ENCODE measurements at places on chromosomes 5 and 9.

DNA sequence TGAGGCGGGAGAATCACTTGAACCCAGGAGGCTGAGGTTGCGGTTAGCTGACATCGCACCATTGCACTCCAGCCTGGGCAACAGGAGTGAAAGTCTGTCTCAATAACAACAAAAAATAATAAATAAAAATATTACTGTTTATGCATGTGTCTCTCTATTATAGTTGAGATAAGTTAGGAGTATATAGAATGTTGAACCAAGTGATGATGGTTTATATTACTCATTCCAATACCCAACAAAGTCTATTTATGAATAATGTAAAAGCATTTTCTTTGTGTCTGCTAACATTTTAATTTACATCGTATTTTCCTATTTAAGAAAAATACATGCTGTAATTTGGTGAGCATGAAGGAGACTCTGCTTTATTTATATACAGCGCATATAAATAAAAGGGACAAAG, 35.8 kb downstream of the CREBRF start:
- no peak for DNase-seq

DNA sequence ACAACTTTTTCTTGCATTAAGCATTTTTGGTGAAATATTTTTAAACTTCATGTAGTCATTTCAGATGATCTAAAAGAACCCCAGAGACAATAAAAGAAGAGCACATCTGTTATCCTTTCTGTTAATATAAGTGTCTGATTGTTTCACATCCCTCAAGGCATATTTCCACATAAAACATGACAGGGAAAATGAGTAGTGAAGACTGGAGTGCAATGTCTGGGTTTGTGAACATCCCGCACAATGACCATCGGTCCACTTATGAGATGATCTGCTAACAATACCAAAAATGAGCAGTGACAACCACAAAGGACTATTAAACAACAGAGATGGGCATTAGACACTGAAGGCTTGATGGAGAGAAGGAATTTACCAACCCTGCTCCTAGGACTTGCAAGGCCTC, 209.1 kb downstream of the NR2F1-AS1 start:
- no peak for DNase-seq

DNA sequence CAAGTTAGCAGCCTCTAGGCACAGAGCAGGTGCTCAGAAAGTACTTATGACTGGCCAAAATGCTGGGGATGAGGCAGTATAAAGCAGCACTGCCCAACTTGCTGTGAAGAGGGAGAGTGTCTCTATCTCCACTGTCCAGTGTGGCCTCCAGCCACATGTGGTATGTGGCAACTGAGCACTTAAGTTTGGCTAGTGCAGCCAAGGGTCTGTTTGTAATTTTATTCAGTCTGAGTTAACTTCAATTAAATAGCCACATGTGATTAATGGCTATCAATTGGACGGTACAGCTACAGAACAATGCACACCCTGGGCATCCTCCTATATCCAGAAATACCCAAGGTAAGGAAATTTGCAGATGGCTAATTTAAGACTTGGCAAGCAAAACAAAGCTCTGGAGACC, 26.9 kb downstream of the ROR2 start:
- DNase-seq = no peak

- DNase-seq = no peak
Measured at GRCh38 chr9:16899606-16900005, 29.1 kb upstream of the BNC2 start.

- no peak for DNase-seq
Measured at GRCh38 chr5:140633501-140633900, 526 bp upstream of the CD14 start.

GRCh38 chr9:114894609-114895433, 35.6 kb downstream of the TNFSF8 start:
- no peak for DNase-seq

DNA sequence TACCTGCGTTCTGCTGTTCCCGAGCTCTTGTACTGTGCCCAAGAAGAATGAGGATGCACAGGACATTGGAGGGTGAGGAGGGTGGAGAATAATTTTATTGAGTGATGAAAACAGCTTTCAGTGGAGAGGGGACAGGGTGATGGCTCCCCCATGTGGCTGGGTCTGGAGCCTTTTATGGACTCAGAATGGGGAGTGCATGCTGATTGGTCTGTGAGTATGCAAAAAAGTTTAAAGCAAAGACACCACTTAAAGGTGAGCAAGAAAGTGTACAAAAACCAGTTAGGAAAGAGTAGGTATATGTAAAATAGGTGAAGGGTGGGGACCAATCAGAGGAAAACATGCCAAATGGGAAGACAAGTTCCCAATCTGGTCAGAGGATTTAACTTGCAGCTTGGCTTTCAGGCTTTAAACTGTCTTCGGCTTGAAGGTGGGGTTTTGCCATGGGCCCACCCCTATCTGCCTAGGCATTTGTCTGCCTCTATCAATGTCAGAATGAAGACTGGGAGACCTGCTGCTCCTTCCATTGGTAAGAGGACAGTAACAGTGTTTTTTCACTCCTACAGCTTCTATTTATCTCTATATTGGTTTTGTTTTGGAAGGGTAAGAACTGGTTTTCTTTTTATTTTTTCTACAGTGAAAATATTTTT, 118.0 kb upstream of the RAI14 start:
- DNase-seq = no peak

GRCh38 chr5:157989296-157989695, 130.4 kb upstream of the CLINT1 start:
- no peak for DNase-seq

GRCh38 chr5:79151942-79152671, 40.5 kb downstream of the BHMT start:
- DNase-seq = no peak

DNA sequence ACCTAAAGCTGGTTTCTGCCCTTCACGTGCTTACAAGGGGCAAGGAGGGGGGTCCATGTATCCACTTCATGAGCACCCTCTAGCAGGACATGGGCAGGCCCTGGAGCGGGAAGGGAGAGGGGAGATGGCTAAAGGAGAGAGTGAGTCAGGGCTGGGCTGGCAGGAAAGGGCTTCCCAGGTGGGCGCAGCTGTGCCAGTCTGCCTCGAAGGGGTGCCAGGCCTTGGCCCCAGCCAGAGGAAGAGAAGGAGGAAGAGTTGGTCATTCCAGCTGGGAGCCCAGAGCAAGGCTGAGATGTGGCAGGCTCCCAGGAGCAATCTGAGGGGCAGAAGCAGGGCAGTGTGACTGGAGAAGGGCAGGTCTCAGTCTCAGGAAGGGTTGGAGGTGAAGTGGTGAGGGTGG, 24.7 kb downstream of the TRIM14 start:
- no peak for DNase-seq

GRCh38 chr9:18256568-18256967, 217.4 kb upstream of the ADAMTSL1 start:
- DNase-seq = no peak

Data from central memory CD4-positive, alpha-beta T cell (primary cell).